ENCODE measurements at places on chromosomes 2 and 18.

GRCh38 chr2:8394569-8395359 is 287.1 kb upstream of the ID2 start:
- DNase-seq, result no peak

- no peak for DNase-seq
Measured at GRCh38 chr2:141063406-141063805, 1067.4 kb downstream of the LRP1B start.

DNA sequence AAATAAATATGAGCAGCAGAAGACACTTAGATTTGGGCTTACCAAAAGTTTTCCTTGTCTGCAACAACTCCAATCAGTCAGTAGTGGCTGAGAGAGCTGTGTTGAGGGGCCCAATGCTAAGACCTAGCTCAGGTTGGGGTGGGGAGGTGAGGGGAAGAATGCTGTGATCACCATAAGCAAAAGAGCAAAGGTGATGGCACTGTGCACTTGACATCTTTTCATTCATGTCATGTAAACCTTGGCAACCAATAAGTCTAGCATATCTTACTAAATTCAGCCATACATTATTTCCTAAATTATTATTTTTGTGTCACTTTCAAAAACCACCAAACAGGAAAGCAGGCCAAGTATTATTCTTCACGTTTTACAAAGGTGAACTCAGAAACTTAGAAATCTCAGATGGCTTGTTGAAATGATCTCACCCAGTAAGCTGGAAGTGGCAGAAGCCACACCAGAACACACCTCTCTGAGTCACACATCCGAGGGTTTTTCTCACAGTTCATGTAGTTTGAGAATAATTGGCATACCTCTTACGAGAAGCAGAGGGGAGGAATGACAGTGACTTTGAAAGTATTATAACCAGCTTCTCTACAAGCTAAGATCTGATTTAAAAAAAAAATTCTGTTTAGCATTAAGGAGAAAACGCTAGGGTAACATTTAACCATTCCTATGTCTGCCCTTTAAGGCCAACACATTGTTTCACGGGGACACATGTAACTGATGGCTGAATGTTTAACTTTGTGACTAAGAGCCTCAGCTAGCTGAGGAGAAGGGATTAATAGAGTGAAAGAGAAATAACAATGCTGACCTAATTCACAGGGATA is 43.3 kb upstream of the SETBP1 start:
- DNase-seq, result no peak

DNA sequence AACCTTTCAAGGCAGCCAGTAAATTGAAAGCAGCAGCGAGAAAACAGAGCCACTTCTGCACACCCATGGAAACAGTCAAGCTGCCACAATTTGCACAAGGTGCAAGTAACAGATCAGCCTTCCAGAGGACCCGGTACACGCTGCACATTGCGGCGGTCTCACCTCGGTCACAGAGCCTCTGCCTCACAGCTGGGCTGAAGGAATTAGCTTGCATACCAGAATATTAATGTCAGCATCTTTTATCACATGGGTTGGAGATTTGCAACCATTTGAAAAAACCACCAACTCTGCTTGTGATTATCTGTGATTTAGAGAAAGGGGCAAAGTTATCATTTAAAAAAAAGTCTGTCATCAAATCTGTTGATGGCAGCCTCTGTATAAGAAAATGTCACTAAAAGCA is 330.5 kb upstream of the TCF4 start:
- no peak for DNase-seq

DNA sequence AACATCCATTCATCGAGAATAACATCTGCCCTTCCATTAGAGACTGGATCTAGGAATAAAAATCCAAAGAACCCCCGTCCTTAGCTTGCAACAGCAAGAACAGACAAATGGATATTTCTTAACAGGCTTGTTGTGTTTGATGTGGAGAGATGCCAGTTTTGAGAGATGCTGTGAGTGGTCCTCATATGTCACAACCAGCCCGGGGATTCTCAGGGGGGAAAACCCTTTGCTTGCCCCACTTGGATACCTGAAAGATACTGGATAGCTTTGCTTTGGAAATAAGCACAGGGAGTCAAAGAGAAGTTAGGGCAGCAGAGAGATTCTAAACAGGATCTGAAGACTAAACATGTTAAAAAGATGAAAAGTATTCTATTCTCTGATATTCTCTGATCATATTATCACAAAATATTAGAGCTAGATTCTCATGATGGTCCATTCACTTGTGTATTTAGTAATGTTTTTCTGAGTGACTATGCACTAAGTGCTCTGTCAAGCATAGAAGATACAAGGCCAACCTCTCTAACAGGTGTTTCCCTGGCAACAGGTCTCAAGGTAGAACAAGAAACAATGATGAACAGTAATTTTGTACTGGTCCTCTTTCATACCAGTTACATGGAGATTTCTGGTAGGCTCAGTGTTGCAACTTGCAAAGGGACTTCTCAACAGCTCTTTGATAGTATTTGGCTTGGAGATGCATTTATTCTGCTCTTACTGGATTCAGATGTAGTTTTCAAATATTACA is 348.2 kb downstream of the MYCN start:
- no peak for DNase-seq

DNA sequence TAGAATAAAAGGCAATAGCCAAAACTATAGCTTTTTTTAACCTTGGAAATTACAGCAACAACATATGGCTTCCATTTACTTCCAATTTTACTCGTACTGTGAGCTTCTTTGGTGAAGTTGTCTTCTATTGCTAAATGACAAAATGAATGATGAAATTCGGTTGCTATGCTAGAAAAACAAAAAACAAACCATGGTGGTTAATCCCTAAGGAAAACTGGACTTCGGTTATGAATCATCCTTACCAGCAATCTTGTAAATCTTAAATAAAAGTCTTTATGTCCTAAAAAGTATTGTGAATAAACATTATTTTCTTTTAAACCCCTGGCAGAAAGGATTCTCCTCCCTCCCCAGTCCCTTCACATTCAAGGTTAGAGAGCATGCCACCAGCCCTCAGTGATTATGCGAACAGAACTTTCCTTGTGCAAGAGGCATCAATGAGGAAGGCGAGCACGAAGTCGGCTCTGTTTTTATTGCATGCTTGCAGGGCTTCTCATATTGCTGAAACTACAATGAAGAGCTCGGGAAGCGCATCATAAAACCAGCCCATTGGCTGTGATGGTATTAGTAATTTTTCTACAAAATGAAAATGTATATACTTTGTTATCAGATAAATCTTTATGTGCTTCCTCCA is 62.9 kb downstream of the ZNF521 start:
- DNase-seq, result no peak

DNA sequence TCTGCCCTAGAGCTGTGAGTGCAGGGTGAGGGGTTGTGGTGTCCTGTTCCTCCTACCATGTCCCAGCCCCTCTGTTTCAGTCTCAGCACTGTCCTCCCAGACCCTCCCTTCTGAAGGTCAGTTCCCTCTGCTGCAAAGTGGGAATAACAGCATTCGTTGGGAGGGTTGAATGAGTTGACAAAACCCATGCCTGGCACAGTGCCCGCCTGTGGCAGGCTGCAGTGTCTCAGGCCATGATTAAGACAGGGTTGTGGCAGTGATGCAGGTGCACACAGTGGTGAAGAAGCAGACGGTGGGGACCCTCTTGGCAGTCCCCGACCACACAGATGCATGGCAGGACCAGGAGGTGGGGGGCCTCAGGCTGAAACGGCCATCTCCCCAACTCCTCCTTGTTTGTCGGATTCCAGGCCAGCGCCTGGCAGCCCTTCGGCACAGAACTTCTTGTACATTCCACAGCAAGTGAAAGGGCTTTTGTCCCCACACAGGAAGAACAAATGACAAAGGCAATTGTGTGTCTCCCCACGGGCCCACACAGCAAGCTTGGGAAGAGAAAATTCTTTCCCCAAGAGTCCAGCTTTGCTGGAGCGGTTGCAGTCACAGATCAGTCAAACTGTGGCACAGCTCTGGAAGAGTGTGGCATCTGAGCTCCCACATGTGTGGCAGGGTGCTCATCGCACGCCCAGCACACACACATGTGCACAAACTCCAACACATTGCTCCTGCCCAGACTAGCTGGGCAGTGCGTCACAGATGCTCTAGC is 92.0 kb upstream of the MSH2 start:
- no peak for DNase-seq

DNA sequence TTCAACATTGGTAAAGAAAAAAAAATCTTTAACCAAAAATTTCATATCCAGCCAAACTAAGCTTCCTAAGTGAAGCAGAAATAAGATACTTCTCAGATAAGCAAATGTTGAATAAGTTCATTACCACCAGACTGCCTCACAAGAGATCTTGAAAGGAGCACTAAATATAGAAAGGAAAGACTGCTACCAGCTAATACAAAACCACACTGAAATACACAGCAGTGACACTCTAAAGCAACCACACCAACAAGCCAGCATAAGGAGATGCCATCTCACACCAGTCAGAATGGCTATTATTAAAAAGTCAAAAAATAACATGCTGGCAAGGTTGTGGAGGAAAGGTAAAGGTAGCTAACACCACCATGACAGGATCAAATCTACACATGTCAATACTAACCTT is 74.0 kb upstream of the LHCGR start:
- DNase-seq, result no peak

DNA sequence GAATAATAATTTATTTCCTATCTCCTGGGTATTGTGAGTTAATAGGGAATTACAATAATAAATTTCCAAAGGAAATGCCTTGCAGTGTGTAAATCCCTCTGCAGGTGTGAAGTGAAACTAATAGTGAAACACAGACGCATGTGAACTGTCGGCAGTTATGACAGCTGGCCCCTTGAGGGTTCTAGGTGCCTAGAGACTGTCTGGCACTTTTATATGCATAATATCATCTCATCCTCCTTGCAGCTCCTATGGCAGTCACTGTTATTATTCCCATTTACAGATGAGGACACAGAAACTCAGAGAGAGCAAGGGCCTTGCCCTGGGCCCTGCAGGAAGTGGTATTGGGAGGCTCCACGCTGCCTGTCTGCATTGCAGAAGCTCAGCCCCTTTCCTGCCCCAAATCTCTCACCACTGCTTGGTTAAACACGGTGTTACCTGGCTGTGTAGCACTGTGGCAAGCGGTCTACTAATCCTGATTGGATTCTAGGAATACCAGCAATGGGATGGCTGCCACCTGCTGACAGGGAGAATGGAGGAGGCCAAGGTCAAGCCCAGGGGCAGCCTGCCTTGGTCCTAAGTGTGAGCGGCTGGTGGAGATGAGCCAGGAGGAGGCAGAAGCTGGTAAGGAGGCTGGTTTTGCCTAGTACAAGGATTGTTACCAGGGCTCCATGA is 32.8 kb upstream of the ACKR3 start:
- DNase-seq, result peak; percentile 21

GRCh38 chr2:102137138-102137537 is 5.4 kb upstream of the IL1R1 start:
- DNase-seq, result no peak

- no peak for DNase-seq
Measured at GRCh38 chr2:218289639-218290315, 2.5 kb downstream of the TMBIM1 start.

DNA sequence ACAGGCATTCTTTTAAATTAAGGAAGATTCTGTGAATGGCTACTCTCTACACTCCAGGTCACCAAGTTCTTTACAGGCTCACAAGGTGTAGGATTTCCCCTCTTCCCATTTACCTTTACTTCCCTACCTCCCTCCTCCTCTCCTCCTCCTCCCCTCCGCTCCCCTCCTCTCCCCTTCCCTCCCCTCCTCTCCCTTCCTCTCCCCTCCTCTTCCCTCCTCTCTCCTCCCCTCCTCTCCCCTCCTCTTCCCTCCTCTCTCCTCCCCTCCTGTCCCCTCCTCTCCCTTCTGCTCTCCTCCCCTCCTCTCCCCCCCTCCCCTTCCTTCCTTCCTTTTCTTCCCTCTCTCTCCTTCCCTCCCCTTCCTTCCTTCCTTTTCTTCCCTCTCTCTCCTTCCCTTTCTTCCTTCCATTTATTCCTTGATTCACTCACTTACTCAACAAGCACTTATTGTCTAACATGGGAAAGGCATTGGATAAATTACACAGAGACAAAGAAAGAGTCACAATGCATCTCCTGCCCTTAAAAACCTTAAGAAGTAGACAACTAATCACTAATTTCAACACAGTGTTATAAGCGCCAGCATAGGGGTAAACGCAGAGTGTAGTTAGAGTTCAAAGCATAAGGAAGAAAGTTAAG is 152.3 kb downstream of the CCDC178 start:
- no peak for DNase-seq

GRCh38 chr2:9103663-9104277 is 100.3 kb upstream of the MBOAT2 start:
- DNase-seq, result no peak

- DNase-seq, result peak; percentile 24
Measured at GRCh38 chr2:219497495-219498279, 1.0 kb upstream of the GMPPA start.

GRCh38 chr2:129008881-129009554 is 690.4 kb upstream of the HS6ST1 start:
- DNase-seq, result no peak

DNA sequence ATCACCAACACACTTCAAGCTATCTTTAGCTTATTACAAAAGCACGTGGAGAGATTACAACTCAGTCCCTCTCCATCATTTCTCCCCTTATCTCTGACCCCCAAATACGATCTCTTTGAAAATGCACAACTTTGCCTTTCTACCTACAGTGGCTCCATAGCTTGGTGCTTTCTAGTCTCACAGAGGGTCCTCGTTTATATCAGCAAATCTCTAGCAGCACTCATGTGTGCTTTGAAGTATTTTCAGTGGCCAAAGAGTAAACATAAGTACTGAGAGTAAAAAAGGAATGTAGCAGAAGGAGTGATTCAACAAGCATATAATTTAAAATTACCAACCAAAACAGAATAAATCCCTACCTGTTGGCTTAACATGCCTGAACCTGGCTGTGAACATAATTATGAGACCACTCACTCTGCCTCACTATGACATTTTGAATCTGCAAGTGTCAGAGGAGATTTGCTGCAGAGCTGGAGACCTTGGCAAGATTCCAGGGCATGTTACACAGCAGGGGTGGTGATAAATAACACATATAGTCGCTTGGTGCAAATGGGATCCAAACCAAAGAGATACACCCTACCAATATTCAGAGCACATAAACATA is 54.6 kb downstream of the LAMA3 start:
- DNase-seq, result no peak

DNA sequence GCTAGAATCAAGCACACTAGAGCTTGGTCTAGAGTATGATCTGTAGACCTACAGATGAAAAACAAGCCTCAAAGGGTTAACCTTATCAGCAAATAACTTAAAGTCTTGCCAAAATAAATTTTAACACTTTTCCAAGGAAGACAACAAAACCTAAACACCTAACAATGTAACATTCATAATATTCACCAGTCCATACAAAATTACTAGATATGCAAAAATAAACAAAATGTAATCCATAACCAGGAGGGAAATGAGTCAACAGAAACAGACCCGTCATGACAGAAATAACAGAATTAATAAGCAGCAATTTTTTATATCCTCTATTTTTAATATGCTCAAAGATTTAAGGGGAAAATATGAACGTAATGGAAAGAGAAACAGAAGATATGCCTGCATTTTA is 36.1 kb downstream of the TRAK2 start:
- no peak for DNase-seq

- DNase-seq, result no peak
Measured at GRCh38 chr2:15943378-15944280, 3.3 kb downstream of the MYCN start.

- DNase-seq, result no peak
Measured at GRCh38 chr2:101736233-101736632, 38.7 kb downstream of the MAP4K4 start.

GRCh38 chr2:232351686-232352510 is 26.7 kb upstream of the ALPP start:
- no peak for DNase-seq

All from effector memory CD4-positive, alpha-beta T cell (primary cell).